ENCODE measurements at places on chromosomes 13 and 19.

DNA sequence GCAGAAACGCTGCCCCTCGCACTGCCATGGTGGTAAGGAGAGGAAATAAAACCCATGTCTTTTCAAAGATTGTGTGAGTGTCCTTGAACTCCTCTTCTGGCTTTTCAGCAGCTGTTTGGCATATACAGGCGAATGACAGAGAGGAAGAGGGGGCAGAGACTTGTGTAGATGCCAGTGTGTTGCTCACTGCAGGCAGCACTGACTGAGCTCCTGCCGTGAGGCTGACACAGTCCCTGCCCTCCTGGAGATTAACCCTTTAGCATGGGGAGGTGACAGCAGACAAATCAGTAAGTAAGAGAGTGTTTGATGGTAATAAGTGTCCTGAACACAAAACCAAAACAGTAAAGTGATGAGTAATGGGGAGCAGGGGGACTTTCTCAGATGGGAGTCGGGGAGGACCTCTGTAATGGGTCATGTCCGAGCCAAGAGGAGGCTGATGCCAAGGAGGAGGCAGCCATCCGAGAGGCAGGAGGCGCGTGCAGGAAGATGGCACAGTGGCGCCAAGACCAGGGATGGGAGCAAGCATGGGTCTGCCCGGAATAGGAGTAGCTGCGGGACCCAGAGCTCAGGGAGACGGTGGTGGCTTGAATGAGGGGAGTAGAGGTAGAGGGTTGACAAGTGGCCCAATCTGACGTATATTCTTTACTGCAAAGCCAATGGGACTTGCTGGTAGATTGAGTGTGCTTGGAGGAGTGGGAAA, 182.2 kb downstream of the FOXO1 start:
- no peak for DNase-seq

DNA sequence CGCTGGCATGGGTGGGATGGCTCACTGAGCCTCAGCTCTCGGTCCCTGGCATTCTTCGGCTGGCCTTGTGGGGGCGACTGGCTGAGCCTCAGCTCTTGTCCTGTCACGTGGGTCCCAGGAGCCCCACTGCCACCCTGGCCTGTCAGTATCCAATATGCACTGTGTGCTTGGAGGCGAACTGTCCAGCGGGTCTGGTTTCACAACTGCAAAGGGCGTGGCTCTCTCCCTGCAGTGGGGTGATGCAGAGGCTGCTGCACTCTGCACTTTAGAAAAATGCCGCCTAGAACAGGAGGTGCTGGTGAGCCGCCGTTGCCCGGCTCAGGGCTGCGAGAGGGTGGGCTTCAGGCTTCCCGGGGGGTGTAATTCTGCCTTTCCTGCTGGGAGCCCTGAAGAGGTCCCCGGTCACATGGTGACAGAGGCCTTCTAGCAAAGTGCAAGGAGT, 17.0 kb upstream of the TMEM255B start:
- peak; percentile 68 for DNase-seq

DNA sequence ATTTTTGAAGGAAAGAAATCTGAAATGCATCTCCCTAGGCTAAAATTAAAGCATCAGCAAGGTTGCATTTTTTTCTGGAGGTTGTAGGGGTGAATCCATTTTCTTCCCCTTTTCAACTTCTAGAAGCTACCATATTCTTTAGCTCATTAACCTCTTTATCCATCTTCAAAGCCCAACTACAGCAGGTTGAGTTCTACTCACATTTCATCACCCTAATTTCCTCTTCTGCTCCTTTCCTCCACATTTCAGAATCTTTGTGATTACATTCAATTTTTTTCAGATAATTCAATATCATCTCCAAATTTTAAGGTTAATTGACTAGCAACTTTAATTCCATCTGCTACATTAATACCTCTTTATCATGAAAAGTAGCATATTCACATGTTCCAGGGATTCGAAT, 2655.7 kb upstream of the PCDH20 start:
- no peak for DNase-seq

GRCh38 chr19:2631213-2631821, 71.2 kb downstream of the GNG7 start:
- peak; percentile 5 for DNase-seq

- peak; percentile 90 for DNase-seq
Observed at GRCh38 chr19:18291590-18292461, 10.4 kb upstream of the JUND start.

All from left colon (tissue), 2 donors.